Activated T-cell treated with anti-CD3 and anti-CD28 coated beads, Interleukin-2, amount 50 U/mL, for 4 hours (primary cell): ENCODE measurements at places on chromosomes 3 and 15. TPM values are rescaled to one million over a fixed set of nuclear protein-coding genes. Genes with fewer than 3 reads are reported as not detected.

The FAM107A gene
- not detected for total RNA-seq

The MKRN3 gene
- total RNA-seq: 3.8 TPM

GRCh38 chr3:134366221-134366927 lies 7.9 kb downstream of the AMOTL2 start:
- no peak for DNase-seq

DNA sequence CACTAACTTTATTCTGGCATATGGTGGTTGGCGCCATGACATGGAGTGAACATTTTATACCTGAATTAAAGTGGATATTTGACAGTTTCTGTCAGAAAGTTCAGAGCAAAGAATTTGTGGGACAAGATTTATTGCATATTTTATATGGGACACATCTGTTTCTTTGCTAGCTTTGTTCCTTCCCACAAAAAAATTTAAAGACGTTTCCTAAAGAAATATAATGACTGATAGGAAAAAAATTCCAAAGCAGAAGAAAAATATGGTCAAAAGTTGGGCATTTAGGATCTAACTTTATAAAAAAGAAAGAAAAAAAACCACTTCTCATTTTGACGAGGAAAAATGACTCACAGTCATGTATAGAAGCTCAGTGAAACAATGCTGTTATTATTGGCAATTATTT lies 101.6 kb downstream of the GREM1 start:
- no peak for DNase-seq

DNA sequence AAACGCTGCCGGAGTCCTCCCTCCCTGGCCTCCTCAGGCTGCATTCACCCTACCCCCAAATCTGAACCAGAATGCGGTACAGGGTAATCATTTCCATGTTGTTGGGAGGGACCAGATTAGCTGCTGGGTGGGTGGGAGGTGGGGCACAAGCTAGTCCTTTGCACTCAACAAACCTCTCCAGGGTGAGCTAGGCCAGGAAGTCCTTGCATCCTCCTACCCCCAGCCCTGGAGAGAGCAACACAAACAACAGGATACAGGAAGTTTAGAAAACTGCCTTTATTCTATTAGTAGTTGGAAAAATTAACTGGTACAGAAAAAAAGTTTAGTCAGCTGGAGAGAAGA lies 702 bp upstream of the GPX1 start:
- DNase-seq: no peak

GRCh38 chr15:35777061-35777460 lies 231.1 kb upstream of the DPH6 start:
- DNase-seq: no peak
